GM20000 (cell line): ENCODE measurements at places on chromosomes 3 and 15.

DNA sequence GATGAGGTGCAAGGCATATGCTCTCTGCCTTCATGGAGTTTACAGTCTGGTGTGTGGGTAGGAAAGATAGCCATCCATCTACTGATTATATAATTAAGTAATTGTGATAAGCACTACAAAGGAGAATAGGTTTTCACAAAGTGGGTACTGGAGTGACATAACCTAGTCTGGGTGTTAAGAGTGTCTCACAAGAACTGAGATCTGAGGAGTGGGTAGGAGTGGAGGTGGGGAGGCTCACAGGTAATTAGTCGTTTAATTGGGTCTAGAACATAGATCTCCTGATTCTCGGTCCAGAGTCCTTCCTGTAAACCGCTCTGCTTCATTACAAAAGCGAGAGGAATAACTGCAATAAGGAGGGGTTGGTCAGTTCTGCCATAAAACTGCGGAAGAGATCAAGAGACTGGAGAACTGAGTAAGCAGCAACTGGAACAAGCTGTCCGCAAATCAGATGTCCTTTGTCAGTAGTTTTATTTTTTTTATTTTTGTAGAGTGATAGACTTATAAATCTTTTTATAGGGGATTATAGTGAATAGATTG lies 2.2 kb downstream of the NEO1 start:
- no peak for DNase-seq

- no peak for DNase-seq
These were observed 101.2 kb downstream of the LPP start for GRCh38 chr3:188255190-188255589.

- no peak for DNase-seq
These were observed 181.3 kb downstream of the RORA start for GRCh38 chr15:61047783-61048182.

DNA sequence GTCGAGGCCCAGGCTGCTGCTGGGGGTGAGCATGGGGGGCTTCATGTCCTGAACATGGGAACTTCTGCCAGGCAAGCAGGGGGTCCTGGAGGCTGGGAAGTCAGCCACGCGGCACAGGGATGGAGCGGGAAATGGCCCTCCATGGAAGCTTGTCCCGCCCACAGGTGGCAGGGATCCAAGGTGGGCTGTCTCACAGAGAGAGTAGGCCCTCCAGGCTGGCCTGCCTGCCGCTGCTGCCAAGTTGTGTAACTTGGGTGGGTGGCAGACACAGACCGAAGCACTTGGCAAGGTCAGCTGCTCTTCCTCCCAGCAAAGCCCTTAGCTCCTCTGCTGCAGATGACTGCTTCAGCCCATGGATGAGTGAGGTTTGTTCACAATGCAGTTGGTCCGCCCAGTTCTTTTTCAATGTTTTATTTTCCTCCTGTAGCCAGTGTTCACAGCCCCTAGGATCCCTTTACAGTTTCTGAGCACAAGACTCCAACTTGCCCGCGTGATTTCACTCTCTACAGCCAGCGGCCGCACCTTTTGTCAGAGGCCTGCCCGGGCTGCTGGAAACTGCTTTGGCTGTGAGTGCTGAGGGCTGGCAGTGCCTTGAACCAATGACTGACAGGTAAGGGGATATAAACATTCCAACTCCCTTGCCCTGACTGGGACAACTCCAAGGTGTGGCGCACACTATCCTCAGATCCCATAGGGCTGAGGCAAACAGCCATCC lies 26.7 kb downstream of the HCN4 start:
- DNase-seq: no peak
